ENCODE measurements at places on chromosomes 16 and 17. TPM values are rescaled to one million over a fixed set of nuclear protein-coding genes. Genes with fewer than 3 reads are reported as not detected.

DNA sequence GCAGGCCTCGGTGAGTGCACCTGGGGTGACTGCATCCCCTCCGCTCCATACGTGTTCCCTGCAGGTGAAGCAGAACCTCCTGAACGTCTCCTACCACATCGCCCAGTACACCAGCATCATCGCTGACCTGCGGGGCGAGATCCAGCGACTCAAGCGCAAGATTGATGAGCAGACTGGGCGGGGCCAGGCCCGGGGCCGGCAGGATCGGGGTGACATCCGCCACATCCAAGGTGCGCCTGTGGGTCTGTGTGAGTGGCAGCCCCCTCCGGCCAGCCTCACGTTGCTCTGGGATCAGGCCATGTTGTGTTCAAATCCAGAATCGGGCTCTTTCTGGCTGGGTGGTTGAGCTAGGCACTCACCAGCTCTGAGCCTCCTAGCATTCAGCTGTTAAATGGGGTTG, 12.5 kb downstream of the BTBD17 start:
- no peak for DNase-seq
- peaks cover 59% of the 10 kb centered on the region for H3K27me3 ChIP-seq
- no peaks in the 10 kb centered on the region for H3K36me3 ChIP-seq
- H3K4me3 ChIP-seq: no peak overlapping the region
- H3K27ac ChIP-seq: no peak overlapping the region
- H3K4me1 ChIP-seq: no peaks in the 10 kb centered on the region

DNA sequence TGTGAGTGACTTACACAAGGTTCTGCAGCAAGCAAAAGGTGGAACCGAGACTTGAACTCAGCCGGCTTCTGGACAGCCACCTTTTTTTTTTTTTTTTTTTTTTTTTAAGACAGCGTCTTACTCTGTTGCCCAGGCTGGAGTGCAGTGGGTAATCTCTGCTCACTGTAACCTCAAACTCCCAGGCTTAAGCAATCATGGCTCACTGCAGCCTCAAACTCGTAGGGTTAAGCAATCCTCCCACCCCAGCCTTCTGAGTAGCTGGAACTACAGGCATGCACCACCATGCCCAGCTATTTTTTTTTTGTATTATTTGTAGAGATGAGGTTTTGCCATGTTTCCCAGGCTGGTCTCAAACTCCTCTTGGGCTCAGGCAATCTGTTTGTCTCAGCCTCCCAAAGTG, 55.2 kb upstream of the GOT2 start:
- DNase-seq: no peak
- no peak overlapping the region for H3K27ac ChIP-seq
- H3K27me3 ChIP-seq: peaks cover 7% of the 10 kb centered on the region
- no peak overlapping the region for H3K4me3 ChIP-seq
- no peaks in the 10 kb centered on the region for H3K36me3 ChIP-seq

DNA sequence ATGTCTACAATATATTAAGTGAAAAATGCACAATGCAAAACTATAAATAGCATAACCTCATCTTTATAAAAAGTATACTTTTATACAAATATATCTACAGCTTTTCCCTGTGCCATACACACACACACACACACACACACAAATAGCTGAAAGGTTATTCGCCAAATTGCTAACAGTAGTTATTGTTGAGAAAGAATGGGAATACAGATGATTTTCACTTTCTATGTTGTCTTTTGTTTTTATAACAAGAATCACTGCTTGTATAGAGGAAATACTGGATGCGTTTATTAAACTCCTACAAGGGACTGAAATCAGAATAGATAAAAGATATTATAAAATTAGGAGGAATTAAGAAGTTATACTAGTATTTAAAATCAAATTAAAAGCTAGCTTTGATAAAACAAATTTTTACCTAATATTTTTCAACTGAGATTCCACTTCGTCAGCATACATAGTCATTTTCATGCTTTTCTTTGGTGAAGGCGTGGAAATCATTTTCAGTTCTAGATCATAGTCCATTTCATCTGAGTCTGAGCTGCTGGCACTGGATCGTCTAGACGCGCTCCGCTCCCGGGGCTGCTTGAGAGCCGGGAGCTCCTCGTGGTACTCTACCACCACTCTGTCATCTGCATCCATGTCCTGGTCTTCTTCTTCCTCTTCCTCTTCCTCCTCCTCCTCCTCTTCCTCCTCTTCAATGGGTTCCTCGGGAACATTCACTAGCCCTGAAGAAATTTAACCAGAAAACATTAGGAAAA, 17.0 kb upstream of the ITGAE start:
- H3K36me3 ChIP-seq: peaks cover 77% of the 10 kb centered on the region
- H3K27me3 ChIP-seq: no peaks in the 10 kb centered on the region
- no peak overlapping the region for H3K4me3 ChIP-seq
- no peak for DNase-seq
- no peaks in the 10 kb centered on the region for H3K4me1 ChIP-seq

The SEZ6L2 gene
- total RNA-seq: 7.0 TPM

DNA sequence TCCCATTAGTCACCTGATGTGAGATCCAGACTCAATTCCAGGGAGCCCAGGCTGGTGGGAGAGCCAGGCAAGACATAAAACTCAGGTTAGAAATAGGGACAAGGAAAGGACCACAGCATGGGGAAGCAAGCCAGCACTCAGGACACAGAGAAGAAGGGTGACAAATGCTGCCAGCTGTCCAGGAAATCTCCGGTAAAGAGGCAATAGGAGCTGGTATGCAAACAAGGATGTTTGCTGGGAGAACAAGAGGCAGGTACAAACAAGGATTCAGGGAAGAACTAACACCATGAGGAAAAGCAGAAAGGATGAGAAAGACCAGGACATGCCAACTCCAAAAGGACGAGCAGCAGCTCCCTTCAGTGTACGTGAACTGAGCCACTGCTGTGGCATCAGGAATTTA, 10.2 kb upstream of the TXNDC11 start:
- no peaks in the 10 kb centered on the region for H3K27me3 ChIP-seq
- H3K4me3 ChIP-seq: no peak overlapping the region
- H3K27ac ChIP-seq: no peak overlapping the region
- H3K4me1 ChIP-seq: no peaks in the 10 kb centered on the region

The ZNF23 gene
- 10.2 TPM for total RNA-seq

The FGF11 gene
- 18.2 TPM for total RNA-seq

The TNFRSF13B gene
- not detected for total RNA-seq

- H3K36me3 ChIP-seq: no peaks in the 10 kb centered on the region
- no peaks in the 10 kb centered on the region for H3K27me3 ChIP-seq
- H3K4me3 ChIP-seq: no peak overlapping the region
- H3K27ac ChIP-seq: no peak overlapping the region
These were observed 668.8 kb downstream of the WWOX start for GRCh38 chr16:78768226-78768625.

DNA sequence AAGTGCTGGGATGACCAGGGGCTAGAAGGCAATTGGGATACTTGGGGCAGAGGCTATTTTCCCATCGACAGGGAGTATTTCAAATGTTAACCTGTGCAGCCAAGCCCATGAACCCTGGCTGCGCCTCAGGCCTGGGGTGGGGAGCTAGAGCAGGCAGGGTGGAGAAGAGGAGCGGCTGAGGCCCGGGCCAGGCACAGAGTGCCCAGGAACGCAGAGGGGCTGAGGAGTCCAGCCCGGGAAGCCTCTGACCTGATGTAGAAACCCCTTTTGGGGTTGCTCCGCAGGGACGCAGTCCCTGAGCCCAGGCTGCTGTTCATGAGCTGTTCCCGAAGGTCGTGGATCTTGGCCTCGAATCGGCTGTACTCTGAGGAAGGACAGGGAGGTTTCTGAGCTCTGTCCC, 16.8 kb upstream of the ASGR1 start:
- no peaks in the 10 kb centered on the region for H3K27me3 ChIP-seq
- no peaks in the 10 kb centered on the region for H3K4me1 ChIP-seq
- no peak overlapping the region for H3K4me3 ChIP-seq
- peaks cover 61% of the 10 kb centered on the region for H3K36me3 ChIP-seq

GRCh38 chr17:81094509-81095382, 59.8 kb downstream of the BAIAP2 start:
- peak; percentile 97 for DNase-seq
- H3K27ac ChIP-seq: peak overlapping the region; percentile 79
- no peaks in the 10 kb centered on the region for H3K27me3 ChIP-seq
- H3K4me1 ChIP-seq: peaks cover 57% of the 10 kb centered on the region

GRCh38 chr16:70734522-70735095, 48.8 kb upstream of the MTSS2 start:
- H3K27me3 ChIP-seq: no peaks in the 10 kb centered on the region
- H3K4me1 ChIP-seq: no peaks in the 10 kb centered on the region
- no peak for DNase-seq
- H3K4me3 ChIP-seq: no peak overlapping the region
- H3K27ac ChIP-seq: no peak overlapping the region
- peaks cover 3% of the 10 kb centered on the region for H3K36me3 ChIP-seq

DNA sequence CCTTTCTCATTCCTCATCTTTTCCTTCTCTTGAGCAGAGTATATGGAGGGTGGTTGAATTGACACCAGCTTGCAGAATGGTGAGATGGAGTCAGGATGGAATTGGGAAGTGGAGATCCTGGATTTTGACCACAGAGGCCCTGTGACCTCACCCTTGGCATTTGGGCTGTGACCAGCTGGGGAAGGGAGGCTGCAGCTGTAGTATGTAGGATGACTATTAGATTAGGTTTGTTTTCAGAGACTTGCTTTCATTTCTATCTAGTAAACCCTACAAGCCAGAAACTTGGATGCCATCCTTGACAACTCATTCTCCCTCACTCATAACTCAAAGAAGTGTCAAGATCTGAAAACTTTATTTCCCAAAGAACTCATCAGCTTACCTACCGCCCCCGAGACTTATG, 5.9 kb downstream of the GNGT2 start:
- no peak for DNase-seq
- peak overlapping the region; percentile 41 for H3K27ac ChIP-seq
- H3K36me3 ChIP-seq: no peaks in the 10 kb centered on the region
- no peaks in the 10 kb centered on the region for H3K27me3 ChIP-seq

DNA sequence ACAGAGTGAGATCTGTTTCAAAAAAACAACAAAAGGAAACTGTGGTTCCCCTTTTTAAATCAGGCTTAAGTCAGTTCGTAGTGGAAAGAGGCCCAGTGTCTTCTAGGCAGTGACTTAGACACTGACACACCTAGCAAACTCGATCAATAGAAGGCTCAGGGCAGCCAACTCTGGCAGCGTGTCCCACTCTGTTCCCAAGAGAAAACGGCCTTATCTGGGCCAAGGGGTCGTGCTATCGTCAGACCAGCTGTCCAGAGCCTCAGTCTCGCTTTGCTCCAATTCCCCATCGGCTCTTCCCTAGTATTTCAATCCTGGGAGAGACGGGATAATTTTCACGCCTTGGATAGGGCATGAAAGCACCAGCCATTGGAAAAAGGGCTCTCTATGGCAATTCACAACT, 72.9 kb downstream of the SLC5A11 start:
- H3K27me3 ChIP-seq: no peaks in the 10 kb centered on the region
- H3K4me3 ChIP-seq: no peak overlapping the region
- H3K4me1 ChIP-seq: no peaks in the 10 kb centered on the region
- DNase-seq: no peak
- H3K27ac ChIP-seq: no peak overlapping the region

GRCh38 chr17:82889496-82890338, 49.9 kb upstream of the ZNF750 start:
- H3K4me1 ChIP-seq: peaks cover 17% of the 10 kb centered on the region
- no peaks in the 10 kb centered on the region for H3K27me3 ChIP-seq
- H3K4me3 ChIP-seq: no peak overlapping the region
- H3K27ac ChIP-seq: no peak overlapping the region
- no peaks in the 10 kb centered on the region for H3K36me3 ChIP-seq
- DNase-seq: no peak

DNA sequence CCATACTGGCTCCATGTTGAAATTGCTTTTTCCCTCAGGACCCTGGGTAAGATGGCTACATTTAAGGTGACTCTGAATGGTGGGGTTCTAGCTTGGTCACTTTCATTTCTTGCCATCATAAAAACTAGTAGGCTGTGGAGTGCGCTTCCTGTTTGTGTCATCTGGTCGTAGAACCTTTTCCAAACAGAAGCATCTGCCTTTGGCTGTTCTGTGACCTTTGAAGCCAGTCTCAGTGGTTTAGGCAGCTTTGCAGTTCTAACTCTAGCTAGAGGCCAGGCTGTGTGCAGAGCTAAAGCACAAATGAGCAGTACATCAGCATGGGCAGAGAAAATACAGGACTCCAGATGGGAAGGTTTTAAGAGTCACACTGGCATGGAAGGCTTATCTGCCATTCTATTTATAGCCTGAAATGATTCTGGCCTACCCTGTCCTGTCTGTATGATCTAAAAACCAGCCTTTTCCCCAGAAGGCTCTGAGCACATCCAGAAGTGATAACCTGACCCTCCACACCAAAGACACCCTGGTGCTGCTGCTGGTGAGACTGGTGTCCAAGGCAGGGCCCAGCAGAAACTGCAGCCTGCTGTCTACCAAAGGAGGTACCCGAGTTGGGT, 8.6 kb downstream of the ESRP2 start:
- H3K4me3 ChIP-seq: no peak overlapping the region
- no peak for DNase-seq
- no peaks in the 10 kb centered on the region for H3K4me1 ChIP-seq

The ANKFY1 gene
- total RNA-seq: 63.2 TPM

GRCh38 chr17:30292286-30292858, 628 bp upstream of the BLMH start:
- H3K36me3 ChIP-seq: peaks cover 18% of the 10 kb centered on the region
- H3K4me3 ChIP-seq: peak overlapping the region; percentile 85
- H3K27ac ChIP-seq: peak overlapping the region; percentile 81
- H3K4me1 ChIP-seq: peaks cover 3% of the 10 kb centered on the region

The ANKS4B gene
- total RNA-seq: not detected

DNA sequence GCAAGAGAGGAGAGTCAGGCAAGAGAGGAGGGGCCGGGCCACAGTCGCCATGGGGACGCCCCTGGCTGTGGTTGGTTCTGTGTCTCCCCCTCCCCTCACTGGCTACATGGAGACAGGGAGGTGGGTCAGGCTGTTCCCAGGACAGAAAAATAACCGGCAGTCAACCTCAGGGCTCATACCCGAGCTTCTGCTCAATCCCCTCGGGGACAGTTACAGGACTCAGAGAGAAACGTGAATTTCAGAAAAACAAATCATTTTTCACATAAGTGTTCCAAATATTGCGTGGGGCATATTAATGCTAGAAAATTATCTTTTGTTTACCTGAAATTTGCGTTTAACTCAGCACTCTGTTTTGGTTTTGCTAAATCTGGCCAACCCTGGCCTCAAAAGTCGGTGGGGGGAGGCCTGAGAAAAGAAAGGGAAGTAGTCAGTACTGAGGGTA, 22.2 kb upstream of the CPSF4L start:
- no peaks in the 10 kb centered on the region for H3K27me3 ChIP-seq
- DNase-seq: no peak
- peaks cover 14% of the 10 kb centered on the region for H3K4me1 ChIP-seq
- peaks cover 10% of the 10 kb centered on the region for H3K36me3 ChIP-seq
